LHCN-M2 (cell line): ENCODE measurements at places on chromosomes 7 and 10. TPM values are rescaled to one million over a fixed set of nuclear protein-coding genes. Genes with fewer than 3 reads are reported as not detected.

The EPHA1 gene
- not detected in 2 replicates for total RNA-seq

The TEX36 gene
- total RNA-seq, result not detected in 2 replicates

DNA sequence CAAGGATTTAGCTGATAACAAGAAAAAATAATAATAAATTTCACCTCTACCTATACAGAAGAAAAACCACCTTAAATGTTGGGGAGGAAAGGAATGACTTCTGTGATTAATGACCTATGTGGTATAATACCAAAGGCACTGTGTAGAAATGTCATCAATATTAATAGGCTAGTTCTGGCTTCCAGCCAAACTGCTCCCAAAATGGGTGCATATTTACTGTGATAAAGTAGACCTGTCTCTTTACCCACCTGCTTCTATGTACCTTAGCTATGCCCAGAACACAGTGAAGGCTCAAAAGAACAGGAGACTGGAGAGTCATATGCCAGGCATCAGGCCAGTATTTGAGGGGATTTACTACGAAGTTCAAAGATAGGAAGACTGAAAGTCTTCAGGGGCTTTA lies 76.0 kb downstream of the ATE1 start:
- no peak for DNase-seq

- peak; percentile 34 for DNase-seq
Observed at GRCh38 chr10:621981-622740, 67.3 kb downstream of the DIP2C start.

DNA sequence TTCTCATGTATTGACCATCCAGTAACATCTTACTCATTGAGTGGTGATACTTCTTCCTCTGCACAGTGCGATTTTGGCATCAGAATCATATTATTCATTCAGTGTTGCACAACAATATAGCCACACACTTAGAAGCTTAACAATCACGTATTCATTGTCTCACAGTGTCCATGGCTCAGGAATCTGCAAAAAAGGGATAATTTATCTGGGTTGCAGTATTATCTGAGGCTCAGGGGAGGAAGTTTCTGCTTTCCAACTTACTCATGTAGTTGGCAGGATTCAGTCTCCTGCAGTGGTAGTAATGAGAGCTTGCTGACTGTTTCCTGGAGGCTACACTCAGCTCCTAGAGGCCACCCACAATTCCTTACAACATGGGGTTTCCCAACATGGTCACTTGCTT lies 803.6 kb downstream of the SORCS1 start:
- no peak for DNase-seq

DNA sequence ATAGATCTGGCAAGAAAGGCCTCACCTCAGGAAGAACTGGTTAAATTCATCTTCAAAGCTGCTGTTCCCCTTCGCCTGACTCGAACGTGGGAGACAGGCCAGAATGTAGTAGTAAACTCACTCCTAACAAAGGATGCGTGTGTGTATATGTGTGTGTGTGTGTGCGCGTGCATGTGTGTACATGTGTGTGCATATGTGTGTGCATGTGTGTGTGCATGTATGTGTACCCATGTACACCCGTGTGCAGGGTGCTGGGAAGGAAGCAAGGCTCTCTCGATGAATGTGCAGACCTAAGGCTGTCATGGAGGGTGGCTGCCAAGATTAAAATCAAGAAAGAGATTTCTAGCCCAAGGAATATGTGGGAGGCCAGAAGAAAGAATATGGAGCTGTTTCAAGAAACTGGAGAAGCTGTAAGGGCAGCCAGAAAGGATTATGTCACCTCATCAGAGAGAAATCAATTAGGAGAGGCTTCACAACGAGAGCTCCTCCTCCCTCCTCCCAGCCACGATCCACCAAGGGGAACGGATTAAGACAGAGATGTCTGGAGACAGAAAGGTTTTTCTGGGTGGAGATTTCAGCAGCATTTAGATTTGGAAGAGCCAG lies 34.0 kb upstream of the LBX1 start:
- no peak for DNase-seq

GRCh38 chr7:134478707-134479106 lies 19.8 kb upstream of the AKR1B1 start:
- DNase-seq, result peak; percentile 27

DNA sequence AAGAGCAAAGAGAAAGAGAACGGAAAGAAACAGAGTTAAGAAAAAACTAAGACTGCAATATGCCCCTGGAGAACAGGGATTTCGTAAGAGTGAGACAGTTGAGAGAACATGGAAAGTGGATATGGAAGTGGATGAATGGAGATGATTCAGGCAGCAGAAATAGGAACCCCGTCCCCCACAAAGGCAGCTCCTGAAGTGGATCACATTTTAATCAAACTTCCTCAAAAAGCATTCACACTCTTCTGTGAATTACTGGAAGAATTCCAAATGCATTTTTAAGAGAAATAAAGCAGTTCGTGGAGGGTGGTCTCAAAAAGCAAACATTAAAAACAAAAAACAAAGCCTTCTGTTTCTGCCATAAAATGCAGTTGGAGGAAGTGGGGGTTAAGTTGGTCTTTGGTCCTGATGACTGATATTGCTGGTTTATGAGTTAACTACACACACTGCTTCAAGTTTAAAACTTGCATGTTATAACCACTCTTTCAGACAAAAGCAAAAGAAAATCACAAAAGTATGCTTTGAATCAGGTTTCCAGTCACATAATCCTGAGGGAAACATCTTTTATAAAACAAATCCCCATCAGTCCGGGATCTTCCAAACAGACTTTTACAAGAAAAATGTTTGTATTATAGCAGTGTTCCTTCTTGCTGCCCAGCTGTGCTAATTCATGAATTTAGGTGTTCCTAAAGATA lies 214.3 kb downstream of the FANK1 start:
- DNase-seq, result peak; percentile 72

GRCh38 chr7:36278620-36279172 lies 111.0 kb upstream of the ANLN start:
- no peak for DNase-seq
